ENCODE measurements at places on chromosomes 2 and 18.

GRCh38 chr2:86300496-86300895 lies 36.9 kb downstream of the REEP1 start:
- DNase-seq: peak; percentile 42

DNA sequence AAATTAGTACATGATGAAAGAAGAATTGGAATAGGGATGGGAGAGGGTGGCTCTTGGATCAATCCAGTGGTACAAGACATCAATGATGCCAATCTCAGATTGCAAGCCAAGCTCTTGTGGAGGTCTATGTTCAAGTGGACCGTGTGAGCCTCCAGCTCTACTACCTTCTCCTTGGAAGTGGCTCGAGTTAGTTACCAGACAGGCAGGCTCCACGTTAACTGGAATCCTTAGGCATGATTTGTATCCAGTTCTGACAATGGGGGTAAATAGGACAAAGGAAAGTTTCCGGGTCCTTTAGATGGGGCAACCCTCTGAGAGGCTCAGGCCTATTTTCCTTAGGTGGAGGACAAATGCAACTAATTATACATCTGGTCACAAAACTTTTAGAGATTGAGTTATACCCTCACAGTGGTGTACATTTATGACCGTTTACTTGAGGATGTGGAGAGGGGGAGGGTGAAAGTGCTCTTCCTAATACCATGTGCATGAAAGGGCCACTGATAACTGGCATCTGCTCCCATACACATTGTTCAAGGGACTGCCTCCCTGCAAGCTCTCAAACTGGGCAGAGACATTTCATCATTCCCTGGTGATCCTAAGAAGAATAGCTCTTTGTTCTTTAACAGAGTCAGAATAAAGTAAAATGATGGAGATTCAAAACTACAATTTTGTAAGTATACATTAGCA lies 180.2 kb downstream of the SOCS6 start:
- DNase-seq: peak; percentile 74

- DNase-seq: no peak
Observed at GRCh38 chr2:140873915-140874531, 1256.8 kb downstream of the LRP1B start.

DNA sequence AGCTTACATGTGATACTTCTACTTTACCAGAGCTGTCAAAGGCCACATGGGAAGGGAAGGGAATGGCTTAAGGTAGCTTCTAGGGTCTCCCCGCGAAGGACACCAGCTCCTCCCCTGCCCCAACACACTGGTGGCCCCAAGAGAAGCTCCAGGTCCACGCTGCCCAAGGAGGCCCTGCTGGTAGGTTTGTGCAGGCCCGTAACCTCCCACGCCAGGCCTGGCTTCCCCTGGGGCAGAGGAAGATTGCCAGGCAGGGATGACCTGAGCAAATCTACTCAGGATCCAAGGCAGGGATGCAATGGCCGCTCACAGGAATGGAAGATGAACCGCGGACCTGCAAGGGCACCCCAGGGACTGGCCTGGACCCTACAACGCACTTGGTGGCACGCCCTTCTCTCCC lies 205.1 kb downstream of the MGAT5 start:
- DNase-seq: no peak

DNA sequence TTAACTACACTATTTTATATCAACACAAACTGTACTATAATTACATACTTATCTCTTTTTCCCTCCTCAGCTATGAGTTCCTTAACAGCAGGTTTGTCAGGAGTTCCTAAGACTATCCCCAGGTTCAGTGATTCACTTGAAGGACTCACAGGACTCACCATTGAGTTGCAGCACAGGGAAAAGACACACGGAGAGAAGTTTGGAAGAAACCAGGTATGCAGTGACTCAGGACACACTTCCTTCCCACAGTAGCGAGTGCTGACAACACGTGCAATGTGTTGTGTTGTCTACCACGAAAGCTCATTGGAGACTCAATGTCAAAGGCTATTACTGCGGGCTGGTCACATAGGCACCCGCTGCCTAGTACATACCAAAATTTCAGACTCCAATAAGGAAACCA lies 32.0 kb downstream of the MGAT4A start:
- no peak for DNase-seq

DNA sequence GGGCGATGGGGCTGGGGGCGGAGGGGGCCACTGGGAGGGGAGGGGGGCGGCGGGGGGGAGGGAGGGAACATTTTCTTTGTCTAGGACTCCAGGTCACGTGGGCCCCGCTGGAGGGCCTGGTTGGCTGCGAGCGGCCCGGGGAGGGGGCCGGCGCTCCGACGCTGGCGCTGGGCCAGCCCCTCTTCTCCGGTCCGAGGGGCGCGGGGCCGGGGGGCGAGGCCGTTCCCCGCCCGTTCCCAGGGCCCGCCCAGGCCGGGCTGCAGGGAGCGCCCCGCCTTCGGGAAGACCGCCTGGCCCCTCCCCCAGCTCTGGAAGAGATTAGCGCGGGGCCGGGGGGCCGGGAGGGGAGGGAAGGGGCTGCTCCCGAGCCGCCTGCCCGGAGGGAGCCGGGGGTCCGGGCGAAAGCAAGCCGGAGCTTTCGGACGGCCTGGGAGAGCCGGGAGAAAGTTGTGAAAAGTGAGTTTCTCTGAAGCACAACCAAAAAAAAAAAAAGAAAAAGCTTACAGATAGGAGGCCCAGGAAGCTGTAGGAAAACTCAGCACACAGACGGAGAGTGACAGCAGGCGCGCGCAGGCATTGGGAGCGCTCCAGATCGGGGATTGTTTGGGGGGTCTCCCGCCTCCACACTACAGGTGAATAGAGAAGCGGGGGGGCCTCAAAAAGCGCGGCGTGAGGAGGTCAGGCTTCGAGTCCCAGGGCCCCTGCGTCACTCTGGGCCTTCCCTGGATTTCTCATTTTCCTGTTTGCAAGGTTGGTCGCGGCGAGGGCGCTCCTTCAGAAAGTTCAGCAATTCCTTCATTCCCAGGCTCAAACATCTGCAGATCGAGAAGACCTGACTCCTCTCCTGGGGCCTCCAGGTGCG lies 84.1 kb upstream of the POMC start:
- DNase-seq: no peak

- no peak for DNase-seq
Observed at GRCh38 chr2:159449504-159450124, 163.1 kb upstream of the WDSUB1 start.

DNA sequence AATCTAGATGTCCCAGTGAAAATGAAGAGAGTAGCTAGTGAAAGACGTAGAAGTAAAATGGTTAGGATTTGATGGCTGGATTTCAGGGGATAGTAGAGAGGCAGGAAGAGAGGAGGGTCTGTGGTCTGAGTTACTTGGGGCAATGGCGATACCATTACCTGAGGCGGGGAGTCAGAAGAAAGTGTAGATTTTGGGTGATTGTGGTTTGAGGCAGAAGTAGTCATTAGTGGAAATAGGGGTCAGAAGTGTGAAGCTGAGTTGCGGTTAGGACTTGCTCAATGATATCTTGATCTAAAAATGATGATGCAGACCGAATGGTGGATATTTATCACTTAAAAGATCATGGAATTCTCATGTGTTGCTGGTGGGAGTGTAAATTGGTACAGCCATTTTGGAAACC lies 41.0 kb downstream of the CEP192 start:
- DNase-seq: no peak

GRCh38 chr2:105592288-105592687 lies 152.4 kb upstream of the NCK2 start:
- DNase-seq: peak; percentile 97

DNA sequence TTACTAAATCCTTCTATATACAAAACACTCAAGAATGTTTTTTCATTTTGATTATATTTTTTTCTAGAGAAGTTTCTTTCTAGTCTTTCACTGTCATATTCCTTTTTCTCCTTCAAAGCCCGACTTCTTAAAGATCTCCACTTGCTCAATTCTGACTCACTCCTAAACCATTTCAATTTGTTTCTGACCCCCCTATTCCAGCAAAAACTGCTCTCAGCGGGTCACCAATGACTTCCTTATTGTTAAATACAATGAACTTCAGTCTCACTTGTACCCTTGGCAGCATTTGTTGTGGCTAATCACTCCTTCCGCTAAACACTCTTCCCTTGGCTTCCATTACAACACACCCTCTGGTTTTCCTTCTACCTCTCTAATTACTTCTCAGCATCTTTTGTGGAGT lies 111.1 kb upstream of the RBBP8 start:
- DNase-seq: peak; percentile 55

DNA sequence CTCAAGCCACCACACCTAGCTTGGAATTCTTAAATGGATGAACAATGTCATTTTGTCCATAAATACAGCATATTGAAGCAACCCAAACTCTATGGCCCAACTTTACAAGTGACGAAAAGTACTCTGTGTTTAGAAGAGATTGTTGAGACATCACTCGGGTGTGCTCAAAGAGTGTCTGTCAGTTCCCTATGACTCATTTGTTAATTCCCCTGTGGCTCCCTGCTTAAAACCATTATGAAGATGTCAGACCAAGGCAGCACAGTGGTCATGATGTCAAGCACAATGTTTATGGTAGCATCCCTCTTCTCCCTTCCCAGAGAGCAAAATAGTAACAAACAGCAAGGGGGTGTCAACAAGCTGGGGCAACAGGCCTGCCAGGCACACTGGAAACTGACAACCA lies 3.0 kb downstream of the LYG1 start:
- DNase-seq: no peak

DNA sequence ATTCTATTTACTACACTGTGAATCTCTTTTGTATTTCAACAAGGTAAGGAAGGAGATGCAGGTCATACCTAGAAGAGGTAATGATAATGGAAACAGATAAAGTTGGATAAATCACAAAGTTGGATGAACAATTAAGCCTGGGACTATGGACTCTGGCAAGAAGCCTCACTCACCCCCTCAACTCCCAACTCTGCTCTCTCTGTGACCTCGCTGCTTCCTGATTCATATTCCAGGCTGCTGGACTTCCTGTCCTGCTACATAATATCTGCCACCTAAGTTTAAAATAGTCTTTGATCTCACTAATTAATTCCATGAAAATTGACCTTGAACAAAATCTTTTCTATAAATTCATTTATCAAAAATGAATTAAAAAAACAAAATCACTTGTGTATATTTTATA lies 215.3 kb downstream of the CALCRL start:
- DNase-seq: no peak

GRCh38 chr2:63846487-63846886 lies 4.8 kb downstream of the UGP2 start:
- no peak for DNase-seq

- DNase-seq: no peak
Observed at GRCh38 chr18:59846814-59847490, 52.8 kb upstream of the PMAIP1 start.

- DNase-seq: no peak
Observed at GRCh38 chr2:236353594-236353942, 89.4 kb upstream of the ASB18 start.

GRCh38 chr2:70073493-70073892 lies 13.8 kb upstream of the PCBP1 start:
- no peak for DNase-seq

GRCh38 chr2:229635371-229635680 lies 79.0 kb downstream of the DNER start:
- DNase-seq: no peak

GRCh38 chr2:242043538-242044312 lies 174.2 kb downstream of the RTP5 start:
- DNase-seq: no peak

DNA sequence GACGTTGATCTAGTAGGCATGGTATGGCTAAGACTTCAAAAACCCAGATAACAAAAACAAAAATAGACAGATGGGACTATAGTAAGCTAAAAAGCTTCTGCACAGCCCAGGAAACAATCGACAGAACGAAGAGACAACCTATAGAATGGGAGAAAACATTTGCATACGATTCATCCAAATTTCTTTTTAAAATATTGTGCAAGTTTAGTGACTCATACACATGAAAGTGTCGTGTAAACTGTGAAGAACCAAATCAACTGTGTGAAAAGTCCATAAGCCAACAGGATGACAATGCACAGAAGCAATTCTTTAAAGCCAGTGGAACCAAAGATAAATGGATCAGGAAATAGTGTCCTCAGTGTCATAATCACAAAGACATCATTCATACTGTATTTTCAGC lies 671.1 kb downstream of the RNF144A start:
- DNase-seq: peak; percentile 81

DNA sequence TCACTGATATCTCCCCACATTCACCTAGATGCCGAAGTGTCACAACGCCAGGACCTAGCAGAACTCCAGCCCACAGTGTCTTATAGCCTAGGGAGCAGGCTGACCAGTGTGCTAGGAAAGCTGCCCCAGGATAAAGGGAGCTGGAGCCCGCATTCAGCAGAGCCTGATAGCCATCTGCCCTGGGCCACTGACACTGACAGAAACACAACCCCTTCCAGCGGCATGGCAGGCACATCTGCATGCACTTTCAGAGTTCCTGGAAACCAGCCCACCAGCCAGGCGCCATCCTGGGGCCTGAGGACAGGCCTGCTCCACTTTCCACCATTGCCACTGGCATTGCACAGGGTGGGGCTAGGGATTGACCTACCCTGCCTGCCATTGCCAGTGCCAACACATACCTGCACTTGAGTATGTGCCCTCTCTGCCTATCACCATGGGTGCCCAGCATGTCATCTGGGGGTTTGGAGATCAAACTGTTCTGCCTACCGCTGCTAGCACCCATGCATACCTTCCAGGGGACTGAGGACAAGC lies 290.1 kb upstream of the KLHL14 start:
- DNase-seq: no peak

Measured in foreskin melanocyte (primary cell).